Kidney epithelial cell (primary cell): ENCODE measurements at places on chromosomes 11 and 22. TPM values are rescaled to one million over a fixed set of nuclear protein-coding genes. Genes with fewer than 3 reads are reported as not detected.

DNA sequence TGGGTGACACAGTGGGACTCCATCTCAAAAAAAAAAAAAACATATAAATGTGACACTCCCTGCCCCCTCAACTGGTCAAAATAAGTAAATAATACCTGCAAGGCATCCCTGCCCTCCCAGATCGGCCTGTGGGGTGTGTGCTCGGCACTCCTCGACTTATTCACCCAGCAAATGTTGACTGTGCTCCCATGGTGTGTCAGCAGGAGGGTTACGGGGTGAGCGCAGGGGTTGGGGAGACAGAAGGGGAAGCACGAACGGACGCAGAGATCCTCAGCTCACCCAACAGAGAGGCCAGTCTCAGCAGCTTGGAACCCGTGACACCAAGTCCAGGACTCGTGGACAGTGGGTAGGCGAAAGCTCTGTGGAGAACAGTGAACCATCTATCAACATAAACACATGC is 1.6 kb upstream of the ADM2 start:
- DNase-seq: no peak

DNA sequence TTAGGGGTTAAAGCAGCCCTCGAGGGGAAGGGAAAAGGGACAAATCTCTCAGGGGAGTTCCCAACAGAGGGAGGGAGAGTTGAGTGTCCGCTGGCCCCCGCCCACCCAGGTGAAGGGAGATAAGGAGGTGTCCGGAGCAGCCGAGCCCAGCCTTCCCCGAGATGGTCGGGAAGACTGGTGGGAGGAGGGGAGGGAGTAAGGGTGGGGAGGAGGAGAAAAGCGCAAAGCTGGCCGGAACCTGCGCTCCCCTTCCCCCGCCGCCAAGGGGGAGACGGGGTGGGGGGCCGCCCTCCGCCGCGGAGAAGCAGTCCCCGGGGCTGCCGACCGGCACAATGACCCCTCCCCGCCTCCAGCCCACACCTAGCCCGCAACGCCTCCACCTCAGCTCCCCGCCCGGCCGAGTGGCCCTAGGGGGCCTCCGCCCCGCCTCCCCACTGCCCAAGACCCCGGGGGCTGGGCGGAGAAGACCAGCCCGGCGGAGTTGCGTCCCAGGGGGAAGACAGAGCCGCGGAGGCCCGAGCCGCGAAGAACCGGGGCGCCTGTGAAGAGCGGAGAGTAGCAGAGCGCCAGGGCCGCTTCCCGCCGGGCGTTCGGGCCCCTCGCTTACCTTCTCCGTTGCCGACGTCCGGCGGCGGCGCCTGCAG is 479 bp downstream of the RSF1 start:
- DNase-seq: no peak

- no peak for DNase-seq
These were observed 951.6 kb downstream of the DLG2 start for GRCh38 chr11:84675396-84676025.

GRCh38 chr11:119108146-119108856 is 1.2 kb downstream of the C2CD2L start:
- no peak for DNase-seq

GRCh38 chr11:38274031-38274430 is 1676.0 kb upstream of the RAG2 start:
- no peak for DNase-seq

DNA sequence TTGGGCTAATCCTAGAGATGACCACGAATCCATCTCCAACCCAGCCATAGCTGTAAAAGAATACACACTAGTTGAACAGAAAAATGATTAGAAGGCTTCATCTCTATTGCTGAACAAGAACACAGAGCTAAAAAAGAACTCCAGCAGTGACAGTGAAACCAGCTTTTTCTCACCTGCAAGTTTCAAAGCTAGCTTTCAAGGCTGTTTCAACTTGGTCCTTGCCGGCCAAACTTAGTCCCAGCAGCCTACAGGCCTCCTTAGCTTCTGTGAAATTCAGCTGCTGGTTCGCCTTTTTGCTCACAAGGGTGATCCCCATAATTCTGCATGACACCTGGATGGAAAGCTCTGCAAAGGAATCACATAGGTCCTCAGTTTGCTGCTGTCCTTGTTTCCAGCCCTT is 4.4 kb downstream of the LYVE1 start:
- DNase-seq: no peak

DNA sequence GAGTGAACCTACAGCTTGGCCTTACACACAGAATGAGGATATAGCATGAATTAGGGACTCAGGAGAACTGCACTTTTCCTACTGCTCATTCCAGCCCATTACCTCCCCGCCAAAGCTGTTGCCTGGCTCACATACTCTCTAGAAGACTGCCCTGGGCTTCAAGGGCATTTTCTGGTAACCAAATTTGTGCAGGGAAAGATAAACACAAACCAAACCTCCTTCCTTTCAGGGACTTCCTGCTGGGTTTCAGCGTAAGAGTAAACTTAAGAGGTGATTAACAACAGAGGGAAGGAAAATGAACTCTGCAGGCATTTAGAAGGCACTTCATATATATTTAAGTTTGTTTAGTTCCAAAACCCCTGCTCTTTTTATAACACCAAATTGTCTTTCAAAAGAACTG is 194.9 kb downstream of the SWAP70 start:
- DNase-seq: no peak

DNA sequence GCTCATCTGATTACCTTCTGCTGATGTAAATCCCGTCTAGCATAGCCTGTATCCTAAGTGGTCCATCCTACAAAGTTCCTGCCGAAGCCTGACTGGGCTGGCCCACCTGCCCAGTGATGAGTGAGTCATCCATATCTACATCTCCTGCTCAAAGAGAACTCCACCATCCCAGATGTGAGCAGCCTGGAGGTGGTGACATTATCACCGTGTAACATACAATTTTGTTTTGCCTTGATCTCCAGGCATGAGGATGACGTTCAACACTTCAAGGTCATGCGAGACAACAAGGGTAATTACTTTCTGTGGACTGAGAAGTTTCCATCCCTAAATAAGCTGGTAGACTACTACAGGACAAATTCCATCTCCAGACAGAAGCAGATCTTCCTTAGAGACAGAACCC is 5.6 kb downstream of the TMA7B start:
- DNase-seq: no peak

- no peak for DNase-seq
These were observed 24.6 kb upstream of the ZBTB16 start for GRCh38 chr11:114034956-114035355.

DNA sequence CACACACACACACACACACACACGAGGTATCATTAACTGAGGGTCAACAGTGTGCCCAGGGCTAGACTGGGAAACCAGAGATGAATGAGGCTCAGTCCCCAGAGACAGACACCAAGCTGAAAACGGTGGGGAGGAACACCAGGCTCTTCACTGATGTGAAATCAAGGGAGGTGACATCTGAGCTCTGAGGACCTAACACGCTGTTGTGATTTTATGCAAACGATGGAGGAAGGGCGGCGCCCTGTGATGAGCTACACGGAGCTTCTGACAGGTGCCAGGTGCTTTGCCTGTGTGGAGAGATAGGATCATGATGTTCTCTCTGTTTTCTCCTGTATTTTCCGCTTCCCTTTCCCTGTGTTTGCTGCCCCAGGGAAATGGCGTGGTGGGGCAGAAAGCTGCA is 6.5 kb upstream of the CYB5R3 start:
- no peak for DNase-seq

SYNGR1 gene
- 1.0 and 2.0 TPM in 2 replicates for total RNA-seq
